Activated T-cell treated with anti-CD3 and anti-CD28 coated beads, Interleukin-2, amount 50 U/mL, for 4 hours (primary cell): ENCODE measurements at places on chromosomes 6 and 20.

- no peak for DNase-seq
Observed at GRCh38 chr6:72955666-72956065, 269.6 kb downstream of the KHDC1L start.

GRCh38 chr6:33623895-33624381 is 2.8 kb downstream of the ITPR3 start:
- DNase-seq = no peak

DNA sequence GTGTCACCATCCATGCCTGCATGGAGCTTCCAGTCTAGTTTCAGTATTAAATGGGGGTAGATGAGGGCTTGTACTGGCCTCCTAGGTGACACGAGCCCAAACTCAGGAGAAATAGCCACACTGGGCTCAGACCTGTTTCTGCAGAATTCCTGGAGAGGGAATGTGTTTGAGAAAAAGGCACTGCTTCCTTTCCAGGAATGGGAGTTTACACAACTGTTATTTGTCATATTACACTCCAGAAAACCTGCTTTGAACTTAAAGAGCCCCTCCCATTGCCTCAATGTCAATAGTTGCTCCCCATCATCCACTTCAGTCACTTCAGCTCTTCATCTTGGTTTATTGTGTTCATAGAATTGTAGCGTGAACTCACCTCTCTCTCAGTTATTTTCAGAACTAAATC is 151.5 kb downstream of the CFAP61 start:
- no peak for DNase-seq

DNA sequence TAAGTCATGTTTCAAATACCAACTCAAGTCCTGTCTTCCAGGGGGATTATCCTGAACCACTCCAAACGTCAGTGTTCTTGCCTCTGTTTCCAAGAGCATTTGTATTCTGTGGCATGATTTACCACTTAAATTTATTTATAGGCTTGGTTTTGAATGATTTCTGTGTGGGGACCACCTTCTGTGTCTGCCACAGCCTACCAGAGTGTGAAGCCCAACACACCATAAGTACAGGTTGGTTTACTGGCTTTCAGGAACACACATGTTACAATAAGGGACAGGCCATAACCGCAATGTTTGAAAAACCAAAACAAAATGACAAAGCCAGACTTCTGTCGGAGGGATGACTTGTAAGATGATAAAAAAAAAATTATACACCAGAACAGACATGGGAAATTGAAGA is 56.5 kb upstream of the MAP3K7 start:
- DNase-seq = no peak

GRCh38 chr20:54646156-54646517 is 170.7 kb downstream of the DOK5 start:
- DNase-seq = no peak

- DNase-seq = peak; percentile 80
Observed at GRCh38 chr20:51404297-51405060, 138.0 kb downstream of the NFATC2 start.

DNA sequence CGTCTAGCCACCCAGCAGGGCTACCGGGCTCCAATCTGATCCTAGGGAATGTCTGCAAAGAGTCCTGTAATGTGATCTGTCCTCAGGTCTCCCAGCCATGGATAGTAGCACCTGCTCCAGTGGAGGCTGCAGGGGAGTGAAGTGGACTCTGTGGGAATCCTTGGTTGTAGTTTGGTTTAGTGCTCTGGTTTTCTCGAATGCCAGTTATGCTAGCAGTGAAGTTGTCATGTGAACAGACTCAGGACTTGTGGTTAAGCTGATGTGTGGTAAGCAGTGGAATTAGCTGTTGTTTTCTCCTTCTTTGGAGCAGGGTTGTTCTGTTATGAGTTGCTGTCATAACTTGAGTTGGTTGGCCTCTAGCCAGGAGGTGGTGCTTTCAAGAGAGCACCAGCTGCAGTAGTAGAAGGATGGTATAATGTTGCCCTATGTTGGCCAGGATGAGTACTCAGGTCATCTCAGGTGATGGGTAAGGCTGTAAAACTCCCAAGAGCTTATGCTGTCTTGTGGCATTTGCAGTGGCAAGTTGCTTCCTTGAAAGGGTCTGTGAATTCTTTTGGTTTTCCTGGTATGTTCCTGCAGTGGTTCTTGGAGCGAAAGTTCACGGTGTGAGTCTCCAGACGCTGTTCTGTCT is 390.2 kb downstream of the UTRN start:
- no peak for DNase-seq

DNA sequence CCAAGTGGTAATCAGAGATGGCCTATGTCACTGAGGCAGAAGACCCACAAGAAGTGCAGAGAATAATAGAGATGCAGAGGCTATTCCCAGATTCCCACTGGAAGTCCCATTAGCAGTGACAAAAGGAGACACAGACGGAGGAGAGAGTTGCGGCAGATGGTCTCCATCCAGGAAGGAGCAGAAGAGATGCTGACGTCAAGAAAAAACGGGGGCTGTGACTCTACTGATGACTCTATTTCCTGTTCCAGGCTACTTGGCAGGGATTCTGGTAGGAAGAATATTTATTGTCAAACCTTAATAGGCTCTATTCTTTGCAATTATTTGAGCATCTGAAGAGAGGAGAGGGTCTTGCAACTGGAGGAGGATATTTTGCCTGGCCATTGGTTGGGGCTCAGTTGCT is 246.0 kb upstream of the ECI2 start:
- DNase-seq = no peak

DNA sequence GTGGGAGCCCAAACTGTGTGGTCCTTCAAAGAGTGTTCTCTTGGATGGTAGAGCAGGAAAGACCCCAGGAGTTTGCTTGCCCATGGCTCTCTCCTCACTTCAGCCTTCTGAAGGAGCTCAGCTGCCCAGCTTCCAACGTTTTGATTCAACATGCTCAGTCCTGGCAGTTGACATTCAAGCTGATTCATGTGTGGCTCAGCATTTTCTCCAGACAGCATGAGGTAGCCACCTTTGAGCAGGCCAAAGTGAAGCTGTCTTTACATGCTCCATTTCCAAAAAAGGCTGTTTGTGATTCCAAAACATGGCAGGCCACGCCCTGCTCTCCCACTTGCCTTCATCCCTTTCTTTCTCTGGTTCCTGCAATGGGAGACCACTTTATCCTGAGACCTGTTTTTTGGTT is 280.2 kb downstream of the TBC1D7 start:
- DNase-seq = no peak
